Mesendoderm (in vitro differentiated cells): ENCODE measurements at places on chromosomes 12 and 14.

DNA sequence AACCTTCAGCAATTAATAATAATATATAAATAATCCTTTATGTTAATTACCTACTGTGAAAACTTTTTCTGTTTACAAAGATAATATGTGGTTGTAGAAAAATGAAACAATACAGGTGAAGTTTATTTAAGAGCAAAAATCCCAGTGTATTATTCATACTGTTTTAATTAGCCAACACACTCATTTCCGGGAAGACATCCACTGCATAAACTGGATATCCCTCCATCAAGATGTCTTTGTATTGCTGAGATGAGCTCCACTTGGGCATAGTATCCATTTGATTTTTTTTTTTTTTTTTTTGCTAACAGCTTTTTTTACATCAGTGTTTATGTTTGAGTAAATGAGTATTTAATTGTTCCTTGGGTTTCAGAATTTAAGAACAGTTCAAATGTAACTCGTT, 13.7 kb upstream of the DERA start:
- H3K27ac ChIP-seq, result no peak overlapping the region
- no peaks in the 10 kb centered on the region for H3K4me1 ChIP-seq
- DNase-seq, result no peak
- no peaks in the 10 kb centered on the region for H3K27me3 ChIP-seq
- H3K36me3 ChIP-seq, result peaks cover 5% of the 10 kb centered on the region

- H3K27me3 ChIP-seq, result no peaks in the 10 kb centered on the region
- no peak overlapping the region for H3K4me3 ChIP-seq
- H3K4me1 ChIP-seq, result no peaks in the 10 kb centered on the region
- DNase-seq, result no peak
- no peak overlapping the region for H3K27ac ChIP-seq
Observed at GRCh38 chr12:91119089-91119488, 7.8 kb upstream of the LUM start.

DNA sequence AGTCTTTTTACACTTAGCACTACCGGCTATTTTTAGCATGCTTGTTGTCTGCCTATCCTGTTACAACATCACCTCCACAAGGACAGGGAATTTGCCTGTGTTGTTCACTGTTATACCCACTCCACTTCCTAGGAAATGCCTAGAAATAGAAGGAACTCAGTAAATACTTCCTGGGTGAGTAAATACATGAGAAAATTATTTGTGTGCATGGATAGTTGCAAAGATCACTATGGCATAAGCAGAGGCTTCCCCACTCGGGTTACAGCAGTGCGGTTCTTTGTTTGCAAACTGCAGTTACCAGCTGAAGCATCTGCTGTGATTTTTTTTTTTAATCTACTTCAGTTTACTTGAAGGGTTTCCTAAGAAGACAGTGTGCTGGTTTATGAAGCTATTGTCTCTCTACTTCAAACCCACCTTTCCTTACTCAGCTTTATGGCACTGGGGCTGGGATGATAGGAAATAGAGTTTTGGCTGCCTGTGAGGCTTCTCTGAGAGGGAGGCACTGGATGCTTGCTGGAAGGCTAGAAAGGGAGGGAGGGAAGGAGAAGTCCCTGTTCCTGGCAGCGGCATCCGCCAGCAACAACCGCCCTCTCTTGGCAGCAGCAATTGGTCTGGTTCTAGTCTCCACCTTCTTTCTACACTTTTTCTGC, 29.0 kb downstream of the PDE6H start:
- H3K27me3 ChIP-seq, result no peaks in the 10 kb centered on the region
- no peak overlapping the region for H3K27ac ChIP-seq
- no peaks in the 10 kb centered on the region for H3K4me1 ChIP-seq
- H3K4me3 ChIP-seq, result no peak overlapping the region
- DNase-seq, result peak; percentile 67
- H3K36me3 ChIP-seq, result no peaks in the 10 kb centered on the region

- H3K4me3 ChIP-seq, result no peak overlapping the region
- no peak overlapping the region for H3K27ac ChIP-seq
- no peaks in the 10 kb centered on the region for H3K36me3 ChIP-seq
Observed at GRCh38 chr14:58739674-58740073, 101.9 kb downstream of the DACT1 start.

DNA sequence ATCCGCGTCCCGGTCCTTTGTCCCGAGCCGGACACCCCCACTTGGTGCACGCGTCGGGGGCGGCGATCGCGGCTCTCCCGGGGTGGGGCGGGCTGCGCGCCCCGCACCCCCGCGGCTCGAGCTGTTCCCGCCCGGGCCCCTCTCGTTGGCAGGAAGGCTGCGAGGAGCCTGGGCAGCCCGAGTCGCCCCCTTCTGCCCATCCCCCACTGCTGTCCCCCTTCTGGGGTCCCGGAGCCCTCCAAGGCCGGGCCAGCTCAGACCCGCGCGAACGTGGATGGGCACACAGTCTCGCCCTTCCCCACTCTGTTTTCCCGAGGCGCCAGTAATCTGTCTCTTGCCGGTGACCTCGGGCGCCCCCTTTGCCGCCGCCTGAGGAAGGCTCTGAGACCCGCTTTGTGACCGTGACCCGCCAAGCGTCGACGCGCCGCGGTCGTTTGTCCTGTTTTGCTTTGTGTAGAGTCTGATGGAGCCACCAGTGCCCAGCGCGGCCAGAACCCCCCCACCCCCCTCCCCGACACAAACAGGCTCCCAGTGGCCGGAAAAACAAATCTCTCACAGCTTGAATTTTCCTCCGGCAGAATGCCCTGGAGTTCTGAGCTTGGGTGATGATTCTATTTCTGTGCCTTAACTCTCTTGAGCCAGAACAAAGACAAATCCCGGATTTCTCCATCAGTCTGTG, 610 bp downstream of the C14orf132 start:
- peak overlapping the region; percentile 75 for H3K4me3 ChIP-seq
- H3K27me3 ChIP-seq, result no peaks in the 10 kb centered on the region
- H3K36me3 ChIP-seq, result no peaks in the 10 kb centered on the region
- no peak overlapping the region for H3K27ac ChIP-seq
- H3K4me1 ChIP-seq, result no peaks in the 10 kb centered on the region

- DNase-seq, result no peak
- H3K27ac ChIP-seq, result no peak overlapping the region
- H3K4me1 ChIP-seq, result no peaks in the 10 kb centered on the region
Observed at GRCh38 chr12:53659571-53659981, 16.3 kb downstream of the ATP5MC2 start.
